ENCODE measurements at places on chromosomes 4 and X.
A peak's percentile ranks its signal among the peaks of the same experiment; 100 is the strongest.

DNA sequence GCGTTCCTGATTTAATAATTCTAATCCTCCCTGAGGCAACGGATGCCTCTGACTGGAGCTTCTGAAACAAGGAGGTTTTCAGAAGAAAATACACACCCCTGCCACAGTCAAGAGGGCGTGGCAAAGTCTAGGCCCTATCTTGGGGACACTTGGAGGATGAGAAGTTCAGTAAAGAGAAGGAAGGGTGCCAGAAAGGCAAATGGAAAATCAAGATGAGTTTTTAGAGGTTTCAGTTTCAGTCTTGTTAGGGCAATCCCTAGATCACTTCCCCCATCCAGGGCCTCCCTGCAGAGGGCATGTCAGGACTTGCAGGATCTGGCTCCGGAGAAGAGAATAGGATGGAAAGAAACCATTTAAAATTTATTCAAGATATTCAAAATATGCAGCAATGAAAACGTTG, 28.5 kb upstream of the FGF2 start:
- peak; percentile 95 for DNase-seq

- DNase-seq: no peak
Observed at GRCh38 chr4:1968686-1969295, 40.0 kb downstream of the NELFA start.

GRCh38 chr4:112144546-112145325, 518 bp upstream of the FAM241A start:
- DNase-seq: no peak

DNA sequence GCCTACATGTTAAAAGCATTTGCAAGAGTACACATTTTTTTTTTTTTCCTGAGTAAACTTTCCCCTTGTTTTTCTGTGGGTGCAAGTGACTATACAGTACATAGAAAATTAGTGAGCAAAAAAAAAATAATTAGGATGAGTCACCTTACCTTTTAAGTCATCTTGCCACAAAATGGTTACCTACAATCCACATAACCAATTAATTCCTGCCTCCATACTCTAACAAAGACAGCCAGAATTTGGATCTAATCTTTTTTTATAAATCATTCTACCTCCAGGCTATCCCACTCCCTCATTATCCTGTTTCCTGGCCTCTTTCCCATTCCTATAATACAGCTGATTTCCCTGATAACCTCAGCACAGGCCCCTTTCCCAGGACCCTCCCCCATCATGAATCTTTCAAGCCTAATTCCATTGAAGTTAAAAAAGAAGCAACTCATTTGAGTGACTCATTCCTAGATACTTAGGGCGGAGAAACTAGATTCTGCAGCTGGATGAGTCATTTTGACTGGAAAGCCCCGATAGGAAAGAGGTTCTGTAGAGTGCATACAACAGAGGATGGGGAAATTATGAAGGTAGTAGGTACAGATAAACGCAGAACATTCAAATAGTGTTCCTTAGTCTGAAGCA, 128.2 kb downstream of the C4orf51 start:
- peak; percentile 76 for DNase-seq

DNA sequence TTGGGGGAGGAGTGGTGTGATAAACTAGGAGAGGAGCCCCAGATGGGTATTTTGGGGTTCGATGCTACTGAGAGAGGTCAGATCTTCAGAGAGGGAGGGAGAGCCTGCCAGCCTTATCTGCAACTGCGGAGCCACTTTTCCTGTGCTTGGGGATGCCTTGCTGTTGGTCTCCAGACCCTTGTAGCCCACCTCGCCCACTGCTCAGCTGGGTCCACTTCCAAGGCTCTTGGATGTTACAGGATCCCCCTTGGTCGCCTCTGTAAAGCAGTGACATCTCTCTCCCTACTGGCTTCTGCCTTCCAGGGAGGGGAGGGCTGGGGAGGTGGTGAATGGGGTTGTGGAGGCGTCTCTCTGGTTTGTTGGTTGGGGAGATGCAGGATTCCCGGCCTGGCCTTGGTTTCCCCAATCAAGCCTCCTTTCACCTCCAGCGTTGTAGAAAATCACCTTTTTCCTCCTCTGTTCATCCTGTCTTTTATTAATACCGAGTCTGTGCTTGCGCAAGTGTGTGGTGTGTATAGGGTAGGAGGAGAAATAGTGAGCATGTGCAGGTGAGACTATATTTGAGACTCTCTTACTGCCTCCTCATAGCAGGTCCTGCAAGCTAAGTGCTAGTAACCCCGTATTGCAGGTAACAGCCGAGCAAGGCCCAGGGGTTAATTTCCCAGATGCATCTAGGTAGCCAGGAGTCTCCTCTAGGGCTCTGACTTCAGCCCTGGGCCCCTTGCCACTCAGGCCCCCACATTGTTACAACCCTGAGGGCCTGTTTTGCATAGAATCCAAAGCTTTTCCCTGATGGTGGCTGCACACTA, 337.4 kb downstream of the ARHGAP10 start:
- DNase-seq: no peak

GRCh38 chr4:83889802-83890201, 353.9 kb downstream of the GPAT3 start:
- peak; percentile 7 for DNase-seq

GRCh38 chr4:164304101-164304639, 449.8 kb upstream of the SMIM31 start:
- no peak for DNase-seq

GRCh38 chr4:111400741-111401140, 744.5 kb upstream of the FAM241A start:
- DNase-seq: peak; percentile 57

- no peak for DNase-seq
Observed at GRCh38 chr4:183163135-183163534, 64.1 kb downstream of the WWC2 start.

GRCh38 chr4:87505862-87506261, 23.3 kb downstream of the SPARCL1 start:
- DNase-seq: no peak

DNA sequence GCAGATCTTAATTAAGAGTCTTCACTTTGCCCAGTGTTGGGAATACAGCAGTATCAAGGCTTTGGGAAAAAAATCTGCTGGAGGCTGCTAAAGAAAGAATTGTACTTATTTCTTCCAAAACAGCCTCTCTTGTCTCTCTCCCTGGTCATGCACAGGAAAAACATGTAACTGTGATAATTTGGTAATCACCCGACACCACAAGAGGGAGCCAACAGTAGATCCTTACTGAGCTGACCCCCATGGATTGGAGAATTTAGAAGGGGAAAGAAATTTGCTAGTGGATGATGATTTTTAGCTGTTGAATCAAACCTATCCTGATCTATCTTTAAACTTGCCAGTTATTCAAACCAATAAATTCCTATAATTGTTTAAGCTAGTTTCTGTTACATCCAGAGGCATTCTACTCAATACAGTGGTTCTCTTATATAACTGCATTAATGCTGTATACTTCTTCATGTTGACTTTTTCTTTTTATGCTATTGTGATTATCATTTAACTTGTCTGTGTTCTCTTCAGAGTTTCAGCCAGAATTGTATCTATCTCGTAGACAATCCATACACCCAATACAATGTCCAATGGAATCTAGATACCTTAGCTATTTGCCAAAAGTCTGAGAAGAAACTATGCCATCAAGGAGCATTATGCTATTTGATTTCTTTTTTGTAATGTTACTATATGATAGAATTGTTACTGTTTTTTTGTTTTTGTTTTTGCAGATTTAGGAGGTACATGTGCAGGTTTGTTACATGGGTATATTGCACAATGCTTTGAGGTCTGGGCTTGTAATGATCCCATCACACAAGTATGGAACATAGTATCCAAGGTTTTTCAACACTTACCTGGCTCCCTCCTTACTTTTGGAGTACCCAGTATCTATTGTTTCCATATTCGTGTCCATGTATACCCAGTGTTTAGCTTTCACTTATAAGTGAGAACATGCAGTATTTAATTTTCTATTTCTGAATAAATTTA, 31.3 kb upstream of the ARHGEF38 start:
- peak; percentile 16 for DNase-seq

DNA sequence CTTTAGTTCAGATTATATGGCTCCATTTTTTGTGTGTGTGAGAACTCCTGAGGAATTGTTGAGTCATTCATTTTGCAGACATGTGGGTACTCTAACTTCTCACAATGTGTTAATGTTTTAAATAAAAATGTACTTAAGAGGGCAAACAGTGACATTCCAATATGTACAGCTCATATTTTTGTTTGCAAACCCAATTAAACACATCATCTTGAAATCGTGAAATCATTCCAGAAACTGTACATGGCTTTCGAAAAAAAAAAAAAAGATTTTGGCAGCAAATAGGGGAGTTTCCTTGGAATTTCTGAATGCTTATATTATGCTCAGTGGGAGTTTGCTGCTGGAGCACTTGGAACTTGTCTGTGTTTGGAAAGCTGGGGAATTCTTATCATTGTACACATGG, 85.0 kb downstream of the HPGD start:
- peak; percentile 55 for DNase-seq

DNA sequence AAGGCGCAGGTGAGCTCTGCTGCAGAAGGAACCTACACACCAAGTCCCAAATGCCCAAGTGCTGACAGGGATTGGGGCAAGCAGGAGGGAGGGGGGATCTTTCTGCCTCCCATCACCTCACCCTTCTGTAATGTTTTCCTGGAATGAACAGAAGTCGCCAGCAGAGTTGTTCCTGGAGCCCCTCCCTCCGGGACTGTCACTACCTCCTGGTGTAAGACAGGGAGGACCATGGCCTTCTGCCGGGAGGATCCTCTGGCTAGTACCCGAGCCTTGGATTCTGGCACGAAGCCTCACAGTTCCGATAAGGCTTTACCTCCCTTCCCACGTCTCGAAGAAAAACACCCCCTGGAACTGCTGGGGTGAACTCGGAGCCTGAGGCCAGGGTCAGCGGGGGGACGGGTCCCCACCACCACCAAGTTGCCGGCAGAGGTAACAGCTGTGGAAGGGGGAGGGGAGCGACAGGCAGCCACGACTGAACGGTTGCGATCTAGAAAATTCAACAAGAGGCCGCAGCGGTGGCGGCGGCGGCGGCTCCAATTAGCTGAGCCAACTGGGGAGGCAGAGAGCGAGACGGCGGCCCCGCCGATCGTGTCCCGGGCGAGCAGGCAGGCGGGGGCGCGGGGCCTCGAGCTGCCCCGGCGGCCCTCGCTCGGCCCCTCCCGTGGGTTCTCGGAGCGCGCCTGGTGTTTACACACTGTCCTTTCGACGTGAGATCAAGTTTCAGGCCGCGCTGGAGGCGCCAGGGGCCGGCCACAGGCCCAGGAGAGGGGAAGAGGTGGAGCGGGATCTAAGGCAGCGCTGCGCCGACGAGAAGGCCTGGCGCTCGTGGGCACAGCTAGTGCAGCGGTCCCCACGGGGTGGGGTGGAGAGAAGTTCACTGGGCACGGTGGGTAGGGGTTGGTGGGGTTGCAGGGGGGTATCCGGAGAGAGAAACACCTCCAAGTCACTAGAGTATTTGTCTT, 53.7 kb upstream of the BCOR start:
- no peak for DNase-seq

GRCh38 chr4:17771284-17771908, 10.0 kb downstream of the FAM184B start:
- no peak for DNase-seq

GRCh38 chr4:127623797-127624083, 9.0 kb upstream of the INTU start:
- no peak for DNase-seq

DNA sequence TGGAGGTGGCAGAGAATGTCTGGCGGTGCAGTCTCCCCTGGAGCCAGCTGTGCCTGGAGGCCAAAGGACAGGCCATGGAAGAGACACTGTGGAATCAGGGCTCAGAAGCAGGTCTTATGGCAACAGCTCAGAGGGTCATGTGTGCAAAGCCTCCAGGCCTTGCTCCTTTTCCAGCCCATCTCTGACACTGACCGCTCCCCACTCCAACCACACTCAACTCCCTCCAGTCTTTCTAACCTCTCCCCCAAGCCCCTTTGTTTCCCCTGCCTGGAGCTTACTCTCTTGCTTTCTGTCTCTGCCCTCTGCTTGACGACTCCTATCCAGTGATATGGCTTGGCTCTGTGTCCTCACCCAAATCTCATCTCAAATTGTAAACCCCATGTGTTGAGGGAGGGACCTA, 34.2 kb upstream of the CRMP1 start:
- DNase-seq: no peak

- no peak for DNase-seq
Observed at GRCh38 chr4:138189206-138189605, 52.9 kb downstream of the SLC7A11 start.

GRCh38 chr4:35252866-35253265, 991.4 kb downstream of the ARAP2 start:
- no peak for DNase-seq

GRCh38 chr4:87839592-87839946, 6.8 kb downstream of the MEPE start:
- no peak for DNase-seq

GRCh38 chrX:1336331-1336943, at the start of gene IL3RA:
Gene IL3RA (plus strand): TSS chrX:1336785. CDS start chrX:1341766, 4,981 bp downstream.
- peak; percentile 17 for DNase-seq

DNA sequence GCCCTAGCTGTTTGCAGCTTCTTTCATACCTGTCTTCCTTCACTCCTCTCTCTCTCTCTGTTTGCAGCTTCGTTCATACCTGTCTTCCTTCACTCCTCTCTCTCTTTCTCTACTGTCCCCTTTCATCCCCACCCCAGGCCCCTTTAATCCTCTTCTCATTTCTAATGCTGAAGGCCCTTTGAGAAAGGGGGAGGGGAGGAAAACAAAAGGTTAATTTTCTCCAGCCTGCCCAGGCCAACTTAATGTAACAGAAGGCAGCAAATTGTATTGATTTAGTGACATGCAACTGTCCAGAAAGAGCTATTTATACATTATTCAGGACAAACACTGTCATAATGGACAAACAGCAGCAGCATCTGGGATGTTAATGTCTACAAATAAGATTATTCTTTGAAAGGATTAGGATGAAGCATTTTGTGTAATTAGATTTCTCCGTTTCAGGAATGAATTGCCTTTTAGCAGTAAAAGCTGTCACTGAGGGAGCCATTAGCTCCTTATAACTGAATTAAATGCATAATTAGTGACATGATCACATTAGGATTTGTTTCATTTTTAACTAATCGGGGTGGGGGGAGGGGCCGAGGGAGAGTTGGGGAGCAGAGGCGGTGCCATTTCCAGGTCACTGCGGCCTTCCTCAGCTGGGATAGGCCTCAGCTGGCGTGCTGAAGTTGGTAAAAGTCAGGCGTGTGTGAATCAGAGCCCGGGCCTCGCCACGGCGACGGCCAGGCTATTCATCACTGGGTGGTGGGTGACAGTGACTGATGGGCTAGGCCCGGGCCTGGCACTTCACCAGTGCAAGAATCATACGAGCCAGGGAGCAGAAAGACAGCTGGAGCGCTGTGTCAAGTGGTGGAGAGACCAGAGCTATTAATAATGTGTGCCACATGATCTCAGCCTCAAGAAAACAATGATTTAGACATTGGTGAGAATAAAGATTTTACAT, 174.5 kb downstream of the NKX6-1 start:
- DNase-seq: no peak

DNA sequence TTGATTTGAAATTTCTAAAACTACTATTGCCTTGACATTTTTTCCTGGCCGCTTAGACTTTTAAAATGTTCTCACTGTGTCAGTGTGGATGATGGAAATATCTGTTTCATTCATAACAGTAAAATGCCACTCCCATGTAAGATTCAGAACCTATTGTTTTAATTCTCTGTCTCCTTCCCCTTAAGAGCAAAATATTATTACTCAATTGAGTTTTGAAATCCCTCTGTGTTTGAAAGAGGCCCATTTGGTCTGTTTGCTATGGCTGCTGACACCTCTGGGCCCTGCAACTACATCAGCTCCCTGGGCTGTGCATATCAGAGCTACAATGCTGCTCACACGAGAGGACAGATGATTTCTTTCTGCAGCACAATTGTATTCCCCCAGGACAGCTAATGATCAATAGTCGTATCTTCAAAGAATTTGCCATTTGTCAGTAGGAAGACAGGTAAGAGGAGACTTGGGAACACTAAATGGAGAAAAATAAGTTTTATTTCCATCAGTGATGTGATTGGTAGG, 388.0 kb upstream of the GALNT7 start:
- DNase-seq: no peak

- no peak for DNase-seq
Observed at GRCh38 chrX:31331015-31331414, 259.2 kb upstream of the FTHL17 start.

Measured in GM04504 (cell line).